ENCODE measurements at places on chromosomes 7 and 10. TPM values are rescaled to one million over a fixed set of nuclear protein-coding genes. Genes with fewer than 3 reads are reported as not detected.

EBF3 gene
- total RNA-seq = 0.20 TPM

DYDC2 gene
- total RNA-seq = 0.09 TPM

STEAP1 gene
- total RNA-seq = 16.9 TPM

AGAP5 gene
- total RNA-seq = 2.4 TPM

SUN3 gene
- not detected for total RNA-seq

GPC2 gene
- total RNA-seq = 0.34 TPM

NXPH1 gene
- not detected for total RNA-seq

FAM131B gene
- 0.28 TPM for total RNA-seq

SRRM3 gene
- total RNA-seq = 13.5 TPM

KCP gene
- 0.11 TPM for total RNA-seq

DDC gene
- 1.1 TPM for total RNA-seq

PPP1R17 gene
- total RNA-seq = not detected

TMEM270 gene
- 0.17 TPM for total RNA-seq

HGF gene
- total RNA-seq = 0.03 TPM

HOXA5 gene
- total RNA-seq = 5.1 TPM

ZFAND2A gene
- total RNA-seq = 50.3 TPM

GDF10 gene
- total RNA-seq = 0.08 TPM

VAX1 gene
- 1.2 TPM for total RNA-seq

EFCAB10 gene
- total RNA-seq = 3.0 TPM

NPTX2 gene
- total RNA-seq = 0.12 TPM

CPED1 gene
- not detected for total RNA-seq

SCART1 gene
- 0.10 TPM for total RNA-seq

ECHDC3 gene
- 10.4 TPM for total RNA-seq

MKLN1 gene
- total RNA-seq = 36.0 TPM

STRIP2 gene
- 6.5 TPM for total RNA-seq

ASIC3 gene
- total RNA-seq = 9.9 TPM

PLAC9 gene
- total RNA-seq = 0.16 TPM

ITGA8 gene
- not detected for total RNA-seq

PDK4 gene
- 28.0 TPM for total RNA-seq

IFIT1 gene
- 5.4 TPM for total RNA-seq

HYAL4 gene
- not detected for total RNA-seq

SGMS1 gene
- 58.2 TPM for total RNA-seq

GPNMB gene
- 3.1 TPM for total RNA-seq

AKR1C1 gene
- 467 TPM for total RNA-seq

PAPOLB gene
- total RNA-seq = not detected

RAMP3 gene
- total RNA-seq = not detected

OGDHL gene
- total RNA-seq = 0.46 TPM

CRPPA gene
- 0.65 TPM for total RNA-seq

FLNC gene
- total RNA-seq = 3.4 TPM

INMT gene
- total RNA-seq = 0.03 TPM

PNLIPRP2 gene
- total RNA-seq = 0.06 TPM

Measured in A549 treated with AZD2906 at 1 μM for 4 hours (cell line).